ENCODE measurements at places on chromosomes 2 and 18.

- DNase-seq, result no peak
These were observed 38.6 kb downstream of the SLC25A12 start for GRCh38 chr2:171855401-171855800.

GRCh38 chr2:84077496-84077895, 381.6 kb downstream of the SUCLG1 start:
- DNase-seq, result no peak

DNA sequence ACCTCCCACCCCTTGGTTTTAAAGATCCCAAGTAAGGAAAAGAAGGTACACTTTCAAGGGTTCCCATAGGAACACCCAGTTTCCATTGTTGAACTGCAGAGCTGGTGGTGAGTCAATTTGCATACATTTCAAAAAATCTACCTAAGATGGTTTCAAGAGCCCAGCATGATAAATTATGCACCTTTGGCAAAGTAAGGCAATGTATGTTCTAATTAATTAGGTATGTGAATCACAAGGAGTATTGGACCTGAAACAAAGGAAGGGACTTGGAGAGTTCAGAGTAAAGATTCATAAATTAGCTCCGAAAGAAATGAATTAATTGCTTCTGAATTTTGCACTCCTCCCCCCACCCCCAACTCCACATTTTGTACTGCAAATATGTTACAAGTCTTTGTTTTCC, 459.7 kb downstream of the LRATD1 start:
- DNase-seq, result no peak

DNA sequence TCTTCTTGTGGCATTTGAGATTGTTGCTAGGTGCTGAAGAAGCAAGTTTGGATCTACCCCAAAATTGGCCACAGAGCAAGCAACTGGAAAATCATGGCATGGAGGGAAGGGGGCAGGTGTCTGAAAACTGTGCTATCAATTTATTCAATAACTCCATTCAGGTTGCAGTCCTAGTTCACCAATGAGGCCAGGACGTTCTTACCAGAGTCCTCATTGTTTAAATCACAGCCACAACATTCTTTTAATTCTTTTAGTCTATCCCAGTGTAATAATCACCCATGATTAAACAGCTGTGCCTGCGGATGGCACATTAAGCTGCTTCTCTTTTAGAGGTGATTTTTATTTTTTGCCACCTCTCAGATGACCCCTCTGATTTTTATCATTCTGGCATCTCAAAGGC, 103.5 kb downstream of the ANKRD44 start:
- DNase-seq, result no peak

- no peak for DNase-seq
These were observed 23.7 kb upstream of the AP1S3 start for GRCh38 chr2:223860809-223861738.

Measured in stimulated activated CD8-positive, alpha-beta memory T cell treated with anti-CD3 and anti-CD28 coated beads, Interleukin-4, amount 100 ng/mL, for 1 hour (primary cell).